ENCODE measurements at places on chromosomes 3 and 15.
A peak's percentile ranks its signal among the peaks of the same experiment; 100 is the strongest.

DNA sequence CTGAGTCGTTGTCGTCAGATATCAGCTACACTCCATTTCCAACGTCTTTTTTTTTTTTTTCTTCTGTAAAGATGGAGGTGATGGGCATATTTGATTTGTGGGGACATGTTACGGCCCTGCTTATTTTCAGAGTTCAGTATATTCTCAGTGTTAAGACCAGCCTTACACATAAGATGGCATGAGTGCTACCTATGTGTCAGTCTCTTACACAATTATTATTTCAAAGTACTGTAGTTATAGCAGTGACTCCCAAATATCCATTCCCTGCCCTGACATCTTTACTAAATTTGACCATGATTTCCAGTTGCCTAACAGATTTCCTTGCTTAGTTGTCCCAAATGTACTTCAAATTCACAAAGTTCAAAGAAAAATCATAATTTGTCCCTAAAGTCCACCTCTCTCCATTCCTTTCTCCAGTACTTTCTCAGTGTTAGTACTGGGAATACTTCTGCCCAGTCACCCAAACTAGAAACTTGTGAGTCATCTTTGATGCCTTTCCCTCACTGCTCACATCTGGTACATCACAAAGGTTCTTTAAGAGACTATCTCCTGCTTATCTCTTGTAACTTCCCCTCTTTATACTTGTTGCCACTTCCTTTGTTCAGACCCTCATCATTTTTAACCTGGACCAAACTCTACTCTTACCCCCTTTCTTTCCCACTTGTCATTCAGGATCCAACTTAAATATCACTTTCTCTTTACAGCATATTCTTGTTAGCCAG, 67.0 kb downstream of the ZNF609 start:
- no peak for DNase-seq

DNA sequence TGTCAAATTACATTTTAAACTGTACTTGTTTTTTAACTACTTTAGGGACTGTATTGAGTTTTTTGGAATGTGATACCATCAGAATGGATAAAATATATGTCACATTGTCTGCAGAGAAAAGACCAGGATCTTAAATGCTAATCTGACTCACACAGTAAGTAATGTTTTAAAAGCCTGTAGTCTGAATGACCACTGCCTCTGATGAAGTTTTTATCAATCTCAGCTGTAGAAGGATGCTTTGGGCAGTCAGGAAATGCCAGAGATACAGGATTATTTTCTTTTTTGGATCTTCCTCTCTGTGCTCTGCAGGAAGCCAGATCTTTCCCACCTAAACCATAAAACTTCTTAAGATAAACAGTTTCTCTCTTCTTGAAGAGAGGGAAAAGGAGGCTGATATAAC, 73.1 kb upstream of the PRTG start:
- no peak for DNase-seq

DNA sequence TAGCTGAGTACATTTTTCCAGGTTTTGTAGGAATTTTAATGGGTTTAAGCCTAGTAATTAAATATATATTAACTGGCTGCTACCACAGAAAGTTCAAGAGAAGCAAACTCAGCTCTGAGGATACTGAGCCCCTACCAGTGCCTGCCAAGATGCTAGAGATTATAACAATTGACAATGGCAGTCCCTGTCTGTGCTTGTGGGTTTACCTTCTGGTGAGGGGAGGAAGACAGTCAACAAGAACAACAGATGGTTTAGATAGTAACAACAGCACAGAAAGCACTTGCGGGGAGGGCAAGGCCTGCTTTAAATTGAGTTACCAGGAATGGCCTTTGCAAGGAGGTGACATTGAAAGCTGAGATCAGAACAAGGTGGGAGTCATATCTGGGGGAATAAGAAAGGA, 56.6 kb upstream of the ARHGEF3 start:
- no peak for DNase-seq

DNA sequence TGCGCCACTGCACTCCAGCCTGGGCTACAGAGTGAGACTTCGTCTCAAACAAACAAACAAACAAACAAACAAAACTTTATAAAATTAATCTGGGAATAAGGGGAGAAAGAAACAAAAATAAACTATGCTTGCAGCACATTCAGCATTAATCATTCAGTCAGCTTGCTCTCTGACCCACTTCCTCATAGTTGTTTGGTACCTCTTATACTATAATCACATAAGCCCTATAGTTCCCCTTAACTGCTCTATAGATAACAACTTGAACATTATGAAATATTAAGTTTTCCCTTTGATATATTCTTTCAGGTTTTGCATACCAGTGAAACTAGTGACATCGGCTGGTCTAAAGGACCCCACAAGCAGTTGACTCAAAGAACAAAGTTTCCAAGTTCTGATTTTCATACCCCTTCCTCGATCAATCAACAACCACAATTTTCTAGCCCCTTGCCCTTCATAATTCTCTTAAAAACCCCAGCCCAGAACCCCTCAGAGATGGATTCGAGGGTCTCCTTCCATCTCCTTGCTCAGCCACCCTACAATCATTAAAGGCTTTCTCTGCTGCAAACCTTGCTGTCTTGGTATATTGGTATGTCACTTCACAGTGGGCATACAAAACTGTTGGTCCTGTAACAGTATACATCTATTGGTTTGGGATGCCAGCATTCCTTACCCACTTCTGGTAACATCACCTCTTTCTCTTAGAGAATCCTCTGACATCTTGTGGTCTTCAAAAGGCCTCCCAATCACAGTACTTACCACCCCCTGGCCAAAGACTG, 26.4 kb downstream of the BCL2L10 start:
- no peak for DNase-seq

DNA sequence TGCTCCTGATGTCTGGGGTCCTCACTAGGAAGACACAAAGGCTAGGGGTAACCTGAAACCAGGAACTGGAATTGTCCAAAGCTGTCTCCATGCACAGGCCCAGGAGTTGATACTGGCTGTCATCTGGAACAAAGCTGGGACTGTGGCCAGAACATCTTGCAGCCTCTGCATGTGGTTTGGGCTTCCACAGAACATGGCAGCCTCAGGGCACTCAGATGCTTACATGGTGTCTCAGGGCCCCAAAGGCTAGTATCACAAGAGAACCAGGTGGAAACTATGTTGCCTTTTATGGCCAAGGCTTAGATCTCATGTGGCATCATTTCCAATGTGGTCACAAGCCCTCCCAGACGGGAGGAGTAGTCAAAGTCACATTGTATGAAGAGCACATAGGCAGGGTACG, 335.2 kb upstream of the TRIM42 start:
- DNase-seq: no peak

- DNase-seq: no peak
Observed at GRCh38 chr3:58651276-58651675, 15.3 kb downstream of the FAM3D start.

DNA sequence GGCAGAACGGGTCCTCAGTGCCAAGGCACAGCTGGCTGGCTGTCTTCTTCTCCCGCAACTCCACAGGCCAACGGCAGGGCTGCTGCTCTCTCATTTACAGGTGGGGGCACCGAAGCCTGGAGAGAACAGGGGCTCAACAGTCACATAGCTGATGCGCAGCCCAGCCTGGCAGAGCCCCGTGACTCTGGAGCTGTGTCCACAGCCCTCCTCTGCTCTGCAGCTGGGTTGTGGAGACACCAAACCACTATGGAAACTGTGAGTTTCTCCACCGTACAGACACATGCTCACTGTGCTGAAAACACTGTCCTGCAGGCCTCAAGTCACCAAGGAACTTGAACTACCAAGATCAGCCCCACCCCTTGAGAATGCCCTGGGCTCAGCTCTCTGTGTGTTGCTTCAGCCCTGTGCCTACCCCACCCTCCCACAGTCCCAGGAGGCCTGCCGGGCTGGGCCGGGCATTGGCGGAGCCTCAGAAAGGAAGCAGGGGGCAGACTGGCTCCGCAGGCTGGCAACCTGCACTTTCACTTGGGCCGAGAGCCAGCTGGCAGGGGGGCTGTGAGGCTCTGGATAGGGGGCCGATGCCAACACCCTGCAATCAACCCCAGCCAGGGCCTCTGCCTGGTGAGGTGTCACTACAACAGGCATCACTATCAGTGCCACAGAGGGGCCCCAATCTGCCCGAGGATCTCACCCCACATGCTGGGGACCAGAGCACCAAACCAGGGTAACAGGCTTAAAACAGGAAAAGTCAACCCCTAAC, 113.7 kb upstream of the RPL32 start:
- no peak for DNase-seq

DNA sequence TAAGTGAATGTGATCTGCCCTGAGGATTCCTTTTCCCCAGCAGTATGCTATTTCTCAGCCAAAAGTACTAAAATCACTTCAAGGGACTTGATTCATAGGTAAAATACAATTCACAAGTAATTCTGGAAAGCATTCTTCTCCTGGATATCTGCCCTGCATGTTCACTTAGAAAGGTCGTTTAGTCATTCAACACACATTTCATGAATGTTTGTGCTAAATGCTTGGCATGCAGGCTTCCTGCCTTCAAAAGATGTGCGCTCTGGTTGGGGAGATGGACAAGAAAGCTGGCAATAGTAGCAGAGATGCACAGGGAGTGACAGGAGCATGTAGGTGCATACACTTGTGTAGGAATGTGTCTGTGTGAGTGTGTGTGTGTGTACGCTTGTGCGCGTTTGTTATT, 360.7 kb downstream of the PTPRG start:
- no peak for DNase-seq

DNA sequence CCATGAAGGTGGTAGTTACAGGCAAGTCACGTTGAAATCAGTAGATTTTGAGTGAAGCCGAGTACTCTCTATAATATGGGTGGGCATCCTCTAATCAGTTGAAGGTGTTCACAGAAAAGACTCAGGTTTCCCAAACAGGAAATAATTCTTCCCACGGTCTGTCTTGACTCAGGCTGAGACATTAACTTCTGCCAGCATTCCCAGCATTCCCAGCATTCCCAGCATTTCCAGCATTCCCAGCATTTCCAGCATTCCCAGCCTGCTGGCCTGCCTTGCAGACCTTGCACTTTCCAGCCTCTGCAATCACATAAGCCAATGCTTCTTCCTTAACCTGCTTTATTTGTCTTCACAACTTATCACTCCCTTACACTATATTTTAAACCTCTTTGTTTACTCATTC, 542.3 kb upstream of the ROBO2 start:
- no peak for DNase-seq

DNA sequence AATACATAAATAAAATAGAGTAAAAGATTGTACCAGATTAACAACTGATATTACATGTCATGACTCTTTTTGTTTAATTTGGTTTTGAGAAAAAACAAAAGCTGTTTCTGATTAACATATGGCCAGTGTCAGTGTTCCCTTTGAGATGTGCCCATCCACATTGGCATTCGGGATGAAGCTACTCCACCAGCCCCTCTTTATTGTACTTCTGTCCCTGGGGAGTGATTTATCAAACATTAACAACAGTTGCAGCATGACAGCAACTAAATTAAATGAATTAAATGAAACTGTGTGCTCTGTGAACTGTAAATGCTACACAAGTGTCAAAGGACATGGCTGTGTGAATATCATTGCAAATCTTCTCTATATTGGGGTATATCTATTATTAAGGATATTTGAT, 25.9 kb upstream of the MTMR10 start:
- no peak for DNase-seq

DNA sequence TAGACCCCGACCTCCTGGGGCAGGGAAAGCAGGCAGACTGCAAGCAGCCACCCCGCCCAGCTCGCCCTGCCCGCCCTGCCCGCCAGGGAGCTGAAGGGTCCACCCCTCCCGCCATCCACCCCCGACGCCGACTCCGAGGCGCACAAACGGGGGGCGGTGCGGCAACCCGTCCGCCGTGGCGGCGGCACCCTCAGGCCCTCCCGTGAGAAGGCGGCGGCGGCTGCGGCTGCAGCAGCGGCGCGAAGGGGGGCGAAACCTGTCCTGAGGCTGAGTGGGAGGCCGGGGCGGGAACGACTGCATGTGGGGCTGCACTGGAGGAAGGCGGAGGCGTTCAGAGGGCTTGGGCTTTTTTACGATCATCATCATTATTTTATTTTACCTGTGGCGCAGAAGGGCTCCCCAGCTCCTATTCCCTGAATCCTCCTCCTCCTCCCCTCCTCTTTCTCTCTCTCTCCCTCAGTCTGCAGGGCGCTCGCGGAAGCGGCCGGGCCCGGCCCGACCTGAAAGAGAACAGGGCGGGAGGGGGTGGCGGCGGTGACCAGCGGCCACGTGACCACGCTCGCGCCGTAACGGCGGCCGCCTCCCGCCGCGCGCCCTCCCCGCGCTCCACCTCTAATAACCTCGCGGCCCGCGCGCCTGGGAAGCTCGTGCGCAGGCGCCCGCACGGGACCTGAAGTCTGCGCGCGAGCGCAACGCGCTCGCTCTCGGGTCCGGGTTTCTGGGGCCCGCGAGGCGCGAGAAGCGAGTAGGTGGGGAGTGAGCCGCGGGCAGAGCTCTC, at the start of gene TBC1D5:
TBC1D5 (minus strand) TSS at position 530 of the 778 bp plus-strand sequence. CDS start 234,061 bp downstream, outside the sequence.
- DNase-seq: peak; percentile 75

- DNase-seq: no peak
Observed at GRCh38 chr3:152595975-152596821, 238.7 kb upstream of the P2RY1 start.

DNA sequence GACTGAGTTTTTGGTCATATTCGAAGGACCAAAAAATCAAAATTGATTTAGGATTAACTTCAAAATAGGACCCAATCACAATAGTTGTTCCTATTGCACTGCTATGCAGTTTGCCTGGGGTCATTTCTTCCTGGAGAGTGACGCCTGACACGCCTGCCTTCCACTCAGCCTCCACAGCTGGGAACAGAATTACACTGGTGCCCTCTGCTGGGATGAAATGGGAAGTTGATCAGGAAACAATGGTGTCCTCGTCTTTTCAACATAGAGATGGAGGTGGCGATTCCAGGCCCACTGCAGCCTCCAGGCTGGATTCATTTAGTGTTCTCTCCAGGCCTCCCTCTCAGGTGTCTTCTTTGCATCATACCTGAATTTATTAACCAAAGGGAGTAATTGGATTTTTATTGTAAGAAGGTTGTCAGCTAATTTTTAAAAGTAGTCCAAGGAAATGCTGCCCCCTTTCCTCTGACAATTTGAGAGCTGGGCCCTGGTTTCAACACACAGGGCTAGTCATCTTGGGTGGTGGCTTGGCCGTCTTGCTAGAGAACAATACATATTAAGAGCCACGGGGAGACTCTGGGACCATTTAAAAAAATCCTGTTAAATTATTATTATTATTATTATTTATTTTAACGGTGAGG, 69.7 kb downstream of the GAP43 start:
- peak; percentile 57 for DNase-seq

DNA sequence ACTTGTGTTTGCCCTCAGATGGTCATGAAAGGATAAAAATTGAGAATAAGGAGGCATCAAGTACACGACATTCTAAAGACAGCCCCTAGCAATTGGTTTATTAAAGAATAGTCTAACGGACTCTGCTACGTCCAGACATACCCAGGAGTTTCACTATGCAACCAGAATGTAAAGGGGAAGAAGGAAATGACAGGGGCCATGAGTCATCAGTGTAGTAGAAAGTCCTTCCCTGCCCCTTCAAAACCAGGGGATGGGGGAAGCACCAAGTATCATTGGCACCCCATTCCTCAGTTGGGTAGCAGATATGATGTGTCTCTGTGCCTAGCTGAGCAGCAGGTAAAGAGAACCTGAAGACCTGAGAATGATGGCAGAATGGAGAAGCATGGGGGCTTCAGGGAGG, 367.4 kb downstream of the IL20RB start:
- no peak for DNase-seq
